Upper lobe of left lung (tissue), 6 donors: ENCODE measurements at places on chromosomes 2 and 18. TPM values are rescaled to one million over a fixed set of nuclear protein-coding genes. Genes with fewer than 3 reads are reported as not detected.

Gene NEU4
- not detected for total RNA-seq

DNA sequence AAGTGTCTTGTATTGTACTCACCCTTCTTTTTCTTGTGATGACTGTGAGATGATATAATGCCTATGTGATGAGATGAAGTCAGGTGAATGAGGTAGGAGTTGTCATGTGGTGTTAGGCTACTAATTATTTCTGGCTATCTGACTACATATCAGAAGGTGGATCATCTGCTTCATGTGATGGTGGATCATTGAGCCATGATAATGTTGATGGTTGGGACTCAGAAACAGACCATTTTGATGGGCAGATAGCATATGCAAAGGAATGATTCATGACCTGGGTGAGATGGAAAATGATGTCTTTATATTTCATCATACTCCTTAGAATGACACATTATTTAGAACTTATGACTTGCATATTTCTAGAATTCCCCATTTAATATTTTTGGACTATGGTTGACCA, 19.5 kb downstream of the ANKRD30B start:
- DNase-seq = no peak

Gene ECEL1
- not detected for total RNA-seq

- no peak for DNase-seq
Measured at GRCh38 chr2:164073101-164074074, 337.6 kb upstream of the FIGN start.

DNA sequence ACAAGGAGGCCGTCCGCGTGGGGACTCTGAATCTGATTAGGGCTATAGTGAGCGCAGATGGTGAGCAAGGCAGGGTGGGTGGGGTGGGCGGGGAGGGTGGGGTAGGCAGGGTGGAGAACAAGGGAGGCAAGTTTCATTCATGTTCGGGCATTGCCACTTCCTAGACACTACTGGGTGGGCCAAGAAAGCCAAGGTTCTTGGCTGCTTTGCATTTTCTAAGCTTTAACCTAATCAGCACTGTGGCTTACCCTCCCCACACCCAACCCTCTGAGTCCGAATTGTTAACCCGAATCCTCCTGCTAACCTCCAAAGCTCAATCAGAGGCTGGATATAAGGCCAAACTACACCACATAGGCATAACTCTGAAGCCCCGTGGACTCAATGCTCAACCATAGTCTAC, 18.1 kb downstream of the MROH2A start:
- DNase-seq = no peak

Gene INHBB
- 11.2 TPM for total RNA-seq

Gene C2orf72
- total RNA-seq = not detected

Gene PTH2R
- total RNA-seq = 0.40 TPM

Gene CD8A
- total RNA-seq = 4.7 TPM

GRCh38 chr2:30225131-30225762, 6.1 kb upstream of the LBH start:
- DNase-seq = no peak

Gene TMEM163
- total RNA-seq = 19.3 TPM

GRCh38 chr18:35642802-35643201, 61.3 kb downstream of the GALNT1 start:
- DNase-seq = no peak

DNA sequence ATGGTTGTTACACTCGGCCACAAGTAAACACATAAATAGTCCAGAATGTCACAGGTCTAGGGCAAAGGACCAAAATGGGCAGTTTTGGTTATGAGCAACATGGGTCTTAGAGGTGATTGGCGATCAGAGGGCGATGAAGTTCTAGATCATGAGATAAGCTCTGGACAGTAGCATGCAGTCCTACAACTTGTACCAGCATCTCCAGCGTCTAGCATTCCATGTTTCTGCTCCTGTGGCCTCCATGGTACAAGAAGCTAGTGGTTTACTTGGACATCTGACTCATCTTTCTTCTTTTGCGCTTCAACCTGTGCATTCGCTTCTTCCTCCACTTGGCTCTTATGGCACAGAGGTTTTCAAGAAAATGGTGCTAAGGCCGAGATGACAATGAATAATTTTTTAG, 8.9 kb upstream of the MMADHC start:
- DNase-seq = no peak

Gene SFT2D3
- total RNA-seq = 8.4 TPM

DNA sequence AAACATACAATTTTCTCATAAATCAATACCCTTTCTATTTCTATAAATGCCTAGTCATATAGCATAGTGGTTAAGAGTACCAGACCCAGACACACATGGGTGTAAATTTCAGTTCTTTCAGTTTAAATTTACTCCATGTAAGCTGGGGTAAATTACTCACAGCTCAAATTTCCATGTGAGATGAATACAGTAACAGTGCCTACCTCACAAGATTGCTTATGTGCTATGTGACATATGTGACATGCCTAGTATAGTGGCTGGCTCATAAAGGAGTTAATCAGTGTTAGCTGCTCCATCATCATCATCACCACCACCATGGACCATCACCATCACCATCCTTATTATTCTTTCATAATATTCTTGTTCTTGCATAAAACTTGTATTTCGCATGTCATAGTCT, 61.6 kb upstream of the CD302 start:
- no peak for DNase-seq

- no peak for DNase-seq
Measured at GRCh38 chr2:121562269-121563176, 31.8 kb downstream of the RNU4ATAC start.

Gene SCYGR5
- not detected for total RNA-seq

GRCh38 chr18:47870605-47871004, 59.9 kb downstream of the SMAD2 start:
- no peak for DNase-seq

DNA sequence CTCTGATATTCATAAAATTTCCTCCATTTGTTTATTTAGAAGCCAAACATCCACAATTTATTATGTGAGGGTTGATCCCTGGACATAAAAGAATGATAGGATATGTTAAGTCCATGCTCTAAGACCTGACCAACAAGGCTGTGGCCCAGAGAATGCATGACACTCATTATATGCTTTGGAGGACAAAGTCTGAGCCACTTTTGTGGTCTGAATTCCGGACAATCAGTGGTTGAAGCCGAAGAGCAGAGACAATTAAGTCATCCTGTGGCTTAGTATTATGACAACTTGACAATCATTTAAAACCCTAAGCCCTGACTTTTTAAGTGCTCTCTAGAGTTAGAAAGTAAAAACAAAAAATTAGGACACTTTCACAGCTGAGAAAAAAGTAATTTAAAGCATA, 483.3 kb downstream of the PLCL1 start:
- no peak for DNase-seq

GRCh38 chr2:64189167-64189566, 44.9 kb upstream of the PELI1 start:
- no peak for DNase-seq

Gene TCF23
- 0.13 TPM for total RNA-seq

Gene RAX
- total RNA-seq = not detected

DNA sequence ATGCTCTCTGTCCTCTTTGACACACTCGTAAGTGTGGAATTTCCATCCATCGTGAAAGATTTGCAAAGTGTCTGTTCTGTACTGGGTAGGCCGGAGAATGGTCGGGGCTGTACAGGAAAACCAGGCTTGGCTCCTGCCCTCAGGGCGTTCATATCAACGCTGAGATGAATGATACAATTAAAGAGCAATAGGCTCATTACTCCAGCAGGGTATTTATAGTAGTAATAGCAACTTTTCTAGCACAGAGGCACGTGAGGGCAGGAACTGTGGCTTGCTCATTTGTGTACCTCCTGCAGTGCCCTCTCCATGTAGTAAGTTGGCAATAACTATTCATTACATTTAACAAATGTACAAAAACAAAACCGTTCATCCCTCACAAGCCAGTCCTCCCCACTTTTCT, 5.3 kb upstream of the NCK2 start:
- DNase-seq = no peak

- no peak for DNase-seq
Measured at GRCh38 chr2:162729469-162729868, 109.1 kb downstream of the KCNH7 start.

Gene NYAP2
- total RNA-seq = 0.88 TPM

DNA sequence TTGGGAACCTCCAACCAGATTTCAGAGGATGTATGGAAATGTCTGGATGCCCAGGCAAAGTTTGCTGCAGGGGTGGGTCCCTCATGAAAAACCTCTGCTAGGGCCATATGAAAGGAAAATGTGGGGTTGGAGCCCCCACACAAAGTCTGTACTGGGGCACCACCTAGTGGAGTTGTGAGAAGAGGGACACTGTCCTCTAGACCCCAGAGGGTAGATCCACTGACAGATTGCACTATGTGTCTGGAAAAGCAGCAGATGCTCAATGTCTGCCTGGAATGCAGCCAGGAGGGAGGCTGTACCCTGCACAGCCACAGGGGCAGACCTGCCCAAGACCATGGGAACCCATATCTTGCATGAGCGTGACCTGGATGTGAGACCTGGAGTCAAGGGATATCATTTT, 573.7 kb upstream of the NXPH2 start:
- no peak for DNase-seq

- DNase-seq = no peak
Measured at GRCh38 chr18:79117385-79117784, 48.2 kb downstream of the ATP9B start.

Gene WDR33
- total RNA-seq = 49.4 TPM

DNA sequence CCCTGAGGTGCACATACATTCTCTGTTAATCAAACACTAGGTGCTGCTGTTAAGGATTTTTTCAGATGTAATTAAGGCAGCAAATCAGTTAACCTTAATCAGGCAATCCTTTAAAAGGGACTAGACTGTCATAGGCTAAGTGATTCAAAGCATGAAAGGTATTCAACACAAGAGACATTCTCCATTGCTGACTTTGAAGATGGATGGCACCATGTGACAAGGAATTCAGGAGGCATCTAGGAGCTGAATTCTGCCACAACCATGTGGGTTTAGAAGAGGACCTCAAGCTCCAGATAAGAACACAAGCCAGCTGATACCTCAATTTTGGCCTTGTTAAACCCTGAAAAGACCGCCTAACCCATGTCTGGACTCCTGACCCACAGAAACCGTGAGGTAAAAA, 84.0 kb downstream of the SMAD2 start:
- no peak for DNase-seq

DNA sequence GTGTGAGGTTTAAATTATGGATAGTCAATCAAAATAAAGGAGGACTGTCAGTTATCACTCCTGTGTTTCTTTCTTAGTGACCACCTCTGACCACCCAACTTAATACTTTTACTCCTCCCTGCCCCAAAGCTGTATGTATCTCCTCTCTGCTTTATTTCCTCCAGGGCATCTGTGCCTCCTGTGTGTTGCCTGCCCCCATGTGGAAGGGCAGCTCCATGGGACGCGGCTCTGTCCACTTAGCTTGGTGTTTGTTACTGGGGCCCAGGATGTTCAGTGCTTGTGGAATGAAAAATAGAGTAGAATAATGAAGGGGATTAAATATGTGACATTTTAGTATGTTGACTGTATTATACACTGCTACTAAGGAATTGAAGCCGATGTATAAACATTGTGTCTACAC, 9.8 kb downstream of the ACP1 start:
- DNase-seq = no peak

GRCh38 chr2:231357048-231357447, 38.5 kb upstream of the B3GNT7 start:
- no peak for DNase-seq

DNA sequence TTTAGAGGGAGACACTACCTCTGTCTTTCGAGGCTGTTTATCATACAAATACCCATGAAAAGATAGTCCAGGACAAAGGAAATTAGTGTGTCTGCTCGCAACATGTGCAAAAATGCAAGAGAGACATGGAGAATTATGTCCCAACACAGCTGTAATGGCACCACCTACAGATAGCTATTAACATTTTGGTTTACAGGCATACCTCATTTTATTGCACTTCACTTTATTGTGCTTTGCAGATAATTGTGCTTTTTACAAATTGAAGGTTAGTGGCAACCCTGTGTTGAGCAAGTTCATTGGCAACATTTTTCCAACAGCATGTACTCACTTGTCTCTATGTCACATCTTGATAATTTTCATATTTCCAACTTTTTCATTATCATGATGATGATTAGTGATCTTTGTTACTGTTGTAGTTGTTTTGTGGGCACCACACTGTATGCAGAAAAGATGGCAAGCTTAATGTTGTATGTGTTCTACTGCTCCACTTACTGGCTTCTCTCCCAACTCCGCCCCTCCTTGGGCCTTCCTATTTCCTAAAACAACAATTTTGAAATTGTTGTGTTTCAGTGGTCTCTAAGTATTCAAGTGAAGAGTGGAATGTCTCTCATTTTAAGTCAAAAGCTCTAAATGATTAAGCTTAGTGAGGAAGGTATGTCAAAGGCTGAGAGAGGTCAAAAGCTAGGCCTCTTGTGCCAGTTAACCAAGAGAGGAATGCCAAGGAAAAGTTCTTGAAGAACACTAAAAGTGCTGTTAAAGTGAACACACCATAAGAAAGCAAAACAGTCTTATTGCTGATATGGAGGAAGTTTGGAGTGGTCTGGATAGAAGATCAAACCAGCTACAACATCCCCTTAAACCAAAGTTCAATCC, 52.0 kb downstream of the ANKRD12 start:
- DNase-seq = no peak

Gene SUPT7L
- 24.7 TPM for total RNA-seq

Gene RFX8
- 21.0 TPM for total RNA-seq

Gene UCN
- total RNA-seq = 2.6 TPM

Gene SCN1A
- 14.7 TPM for total RNA-seq

- DNase-seq = no peak
Measured at GRCh38 chr2:220966636-220967035, 605.5 kb downstream of the EPHA4 start.

- DNase-seq = peak; percentile 98
Measured at GRCh38 chr18:47930931-47931717, 665 bp upstream of the SMAD2 start.

Gene CRYBA2
- not detected for total RNA-seq

DNA sequence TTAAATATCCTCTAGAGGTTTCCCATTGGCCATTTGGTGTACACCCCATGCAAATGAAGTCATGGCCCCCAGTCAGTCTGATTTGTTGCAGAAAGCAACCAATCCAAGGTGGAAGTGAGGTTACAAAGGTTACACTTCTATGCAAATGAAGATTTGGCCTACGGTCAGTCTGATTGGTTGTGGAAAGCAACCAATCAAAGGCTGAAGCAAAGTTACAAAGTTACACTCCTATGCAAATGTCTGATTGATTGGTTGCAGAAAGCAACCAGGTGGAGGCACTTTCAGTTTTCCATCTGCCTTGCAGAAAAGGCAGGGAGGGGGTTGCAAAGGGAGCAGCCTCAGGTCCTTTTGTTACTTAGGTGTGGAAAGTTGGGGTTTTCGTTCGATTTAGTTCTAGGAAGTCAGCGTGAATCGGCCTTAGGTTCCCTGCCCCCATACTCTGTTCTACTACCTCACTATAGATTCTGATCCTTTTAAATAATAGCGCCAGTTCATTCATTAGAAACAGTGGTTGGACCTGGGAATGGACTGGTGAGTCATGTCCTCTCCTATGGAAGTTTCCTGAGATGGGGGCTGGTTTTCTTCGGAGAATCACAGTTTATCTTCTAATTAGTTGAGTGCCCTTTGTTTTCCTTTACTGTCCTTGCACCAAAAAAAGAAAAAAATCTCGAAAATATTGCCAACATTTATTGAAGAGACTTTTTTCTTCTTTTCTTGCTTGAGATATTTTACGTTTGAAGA, 279.5 kb downstream of the AGAP1 start:
- no peak for DNase-seq
